A172 (cell line): ENCODE measurements at places on chromosomes 2 and 18. TPM values are rescaled to one million over a fixed set of nuclear protein-coding genes. Genes with fewer than 3 reads are reported as not detected.

PJVK gene
- 0.31 and 0.55 TPM in 2 replicates for total RNA-seq

PARD6G gene
- total RNA-seq, result 4.8 and 8.8 TPM in 2 replicates

MYL1 gene
- 0.24 TPM in 1 of 2 replicates, not detected in the other for total RNA-seq

CPS1 gene
- 28.8 and 50.7 TPM in 2 replicates for total RNA-seq

HOXD1 gene
- total RNA-seq, result 0.34 TPM in 1 of 2 replicates, not detected in the other

EDAR gene
- total RNA-seq, result not detected in 2 replicates

TMEM200C gene
- total RNA-seq, result not detected in 2 replicates

FOSL2 gene
- 36.1 and 39.7 TPM in 2 replicates for total RNA-seq

GBX2 gene
- 6.2 and 6.4 TPM in 2 replicates for total RNA-seq

TRIM43 gene
- not detected in 2 replicates for total RNA-seq
